ENCODE measurements at places on chromosomes 13 and 19. TPM values are rescaled to one million over a fixed set of nuclear protein-coding genes. Genes with fewer than 3 reads are reported as not detected.

Gene SHC2
- total RNA-seq: 3.3 TPM

GRCh38 chr19:56253737-56254136 lies 18.8 kb upstream of the EDDM13 start:
- peak; percentile 71 for DNase-seq

DNA sequence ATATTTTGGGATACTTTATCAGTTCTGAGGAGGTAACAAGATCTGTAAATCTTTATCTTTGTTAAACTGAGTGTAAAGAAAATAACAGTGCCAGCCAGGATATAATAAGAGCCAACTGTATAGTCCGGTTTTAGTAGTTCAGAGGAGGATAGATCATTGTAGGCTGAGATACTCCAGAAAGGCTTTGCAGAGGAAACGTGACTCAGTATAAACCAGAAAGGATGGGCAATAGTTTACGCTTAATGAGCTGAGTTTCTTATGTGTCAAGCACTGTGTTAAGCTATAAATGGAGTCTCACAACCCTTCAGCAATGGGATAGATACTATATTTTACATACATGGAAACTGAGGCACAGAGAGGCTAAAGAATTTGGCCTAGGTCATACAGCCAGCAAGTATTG lies 3.8 kb downstream of the RFXAP start:
- DNase-seq: peak; percentile 18

Gene LYPD3
- total RNA-seq: 0.36 TPM

Gene ZNF331
- total RNA-seq: 11.4 TPM

DNA sequence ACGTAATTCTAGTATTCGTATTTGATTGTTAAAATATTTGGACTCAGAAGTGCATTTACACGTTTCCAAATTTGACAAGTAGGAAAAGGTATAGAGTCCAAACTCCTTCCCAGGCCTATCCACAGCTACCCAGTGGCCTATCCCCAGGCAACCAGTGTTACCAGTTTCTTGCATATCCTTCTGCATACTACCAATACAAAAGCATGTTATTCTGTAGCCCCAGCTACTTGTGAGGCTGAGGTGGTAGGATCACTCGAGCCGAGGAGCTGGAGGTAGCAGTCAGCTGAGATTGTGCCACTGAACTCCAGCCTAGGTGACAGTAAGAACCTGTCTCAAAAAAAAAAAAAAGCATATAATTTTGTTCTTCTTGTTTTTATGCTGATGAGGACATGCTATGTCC lies 67.1 kb downstream of the LRCH1 start:
- no peak for DNase-seq

DNA sequence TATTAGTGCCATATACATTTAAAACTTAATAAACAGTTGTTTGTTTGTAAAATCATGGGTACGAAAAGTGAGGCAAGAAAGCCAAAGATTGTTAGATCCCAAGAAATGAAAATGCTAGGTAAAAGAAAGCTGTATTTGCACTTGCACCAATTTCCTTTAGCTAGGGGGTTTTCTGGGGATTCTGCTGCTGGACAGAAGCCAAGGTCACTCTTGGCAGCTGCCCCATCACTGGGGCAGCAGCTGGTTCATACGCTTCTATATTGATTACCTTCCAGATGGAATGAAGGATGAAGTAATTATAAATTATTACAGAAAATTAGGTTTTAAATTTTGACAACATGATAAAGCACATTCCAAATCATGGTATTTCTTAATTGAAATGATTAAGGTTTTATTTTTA lies 127.4 kb downstream of the SLITRK5 start:
- DNase-seq: no peak

DNA sequence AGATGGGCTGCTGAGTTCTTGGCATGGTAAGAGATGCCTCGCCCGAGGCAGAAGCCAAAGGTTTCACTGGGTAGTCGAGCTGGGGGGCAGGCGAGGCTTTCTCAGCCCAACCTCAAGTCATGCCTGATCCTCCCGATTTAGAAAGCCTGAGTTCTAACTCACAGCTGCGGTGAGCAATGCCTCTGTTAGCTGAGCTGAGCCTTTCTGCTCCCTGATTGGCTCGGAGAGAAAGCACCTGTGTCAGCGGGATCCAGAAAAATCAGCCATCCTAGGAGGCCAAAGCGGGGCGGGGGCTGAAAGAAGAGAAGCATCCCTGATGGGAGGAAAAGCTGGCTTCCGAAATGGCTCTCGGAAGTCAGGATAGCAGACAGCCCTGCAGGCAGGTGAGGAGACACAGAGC lies 44.7 kb downstream of the CACNA1A start:
- DNase-seq: no peak

GRCh38 chr19:48461651-48461981 lies 6.2 kb downstream of the KCNJ14 start:
- no peak for DNase-seq

DNA sequence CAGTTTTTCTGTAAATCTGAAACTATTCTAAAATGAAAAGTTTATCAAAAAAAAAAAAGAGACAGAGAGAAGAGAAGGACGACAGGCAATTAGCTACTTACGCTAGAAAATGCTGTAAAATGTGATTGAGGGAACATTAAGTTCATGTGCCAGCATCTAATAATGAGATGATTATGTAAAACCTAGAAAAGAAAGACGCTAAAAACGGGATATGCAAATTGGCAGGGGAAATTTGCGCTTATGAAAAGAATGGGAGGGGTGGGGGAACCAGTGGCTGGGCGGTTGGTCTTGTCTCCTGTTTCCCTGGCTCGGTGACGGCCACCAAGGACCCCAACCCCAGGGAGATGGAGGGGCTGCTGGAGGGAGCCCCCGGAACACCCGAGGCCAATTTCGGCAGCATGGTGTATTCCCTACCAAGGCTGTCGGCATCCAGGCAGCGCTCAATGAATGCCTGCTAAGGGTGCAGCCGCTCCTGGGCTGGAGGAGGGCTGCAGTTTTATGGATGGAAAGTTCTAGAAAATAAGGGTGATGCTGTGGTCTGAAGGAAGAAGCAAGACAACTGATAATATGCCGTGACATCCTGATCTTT lies 34.2 kb downstream of the GNG7 start:
- DNase-seq: no peak

DNA sequence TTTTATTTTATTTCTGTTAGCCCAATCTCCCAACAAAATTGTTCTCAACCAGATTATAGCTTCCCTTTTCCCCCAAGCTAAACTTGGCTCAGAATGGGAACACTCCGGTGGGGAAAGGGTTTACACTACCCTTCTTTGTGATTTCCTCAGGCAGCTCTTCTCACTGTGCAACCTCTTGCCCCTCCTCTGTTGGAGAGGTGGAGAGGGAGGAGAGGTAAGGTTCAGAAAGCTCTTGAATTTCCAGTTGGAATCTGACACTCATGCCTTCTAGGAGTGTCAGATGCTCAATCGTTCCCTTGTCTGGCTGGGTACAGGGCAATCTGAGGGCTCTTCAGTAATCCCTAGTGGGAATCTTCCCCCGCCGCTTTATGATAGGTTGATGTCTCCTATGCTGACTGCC lies 486.1 kb upstream of the KLF12 start:
- DNase-seq: no peak

Gene KLK3
- total RNA-seq: not detected

- no peak for DNase-seq
Measured at GRCh38 chr13:99371956-99372355, 64.8 kb upstream of the GPR183 start.

DNA sequence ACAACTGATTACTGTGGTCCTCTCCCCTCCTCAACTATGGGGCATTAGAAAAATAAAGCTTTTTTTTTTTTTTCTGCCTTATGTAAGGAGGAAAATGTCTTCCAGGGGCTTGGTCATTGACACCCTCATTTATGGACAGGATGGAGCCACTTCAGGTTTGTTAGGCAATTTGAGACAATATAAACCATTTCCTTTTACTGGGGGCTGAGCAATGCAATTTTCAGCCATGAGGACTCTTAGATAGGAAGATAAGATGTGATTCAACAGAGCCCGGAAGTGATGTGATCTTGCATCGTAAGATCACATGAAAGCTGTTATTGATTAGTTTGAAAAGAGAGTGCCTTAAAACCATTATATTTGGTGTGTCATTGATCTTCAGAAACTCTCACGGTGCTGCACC lies 210.8 kb downstream of the OXGR1 start:
- DNase-seq: no peak

Gene IGFL2
- total RNA-seq: 0.09 TPM

- DNase-seq: no peak
Measured at GRCh38 chr13:38755793-38756192, 68.9 kb downstream of the FREM2 start.

DNA sequence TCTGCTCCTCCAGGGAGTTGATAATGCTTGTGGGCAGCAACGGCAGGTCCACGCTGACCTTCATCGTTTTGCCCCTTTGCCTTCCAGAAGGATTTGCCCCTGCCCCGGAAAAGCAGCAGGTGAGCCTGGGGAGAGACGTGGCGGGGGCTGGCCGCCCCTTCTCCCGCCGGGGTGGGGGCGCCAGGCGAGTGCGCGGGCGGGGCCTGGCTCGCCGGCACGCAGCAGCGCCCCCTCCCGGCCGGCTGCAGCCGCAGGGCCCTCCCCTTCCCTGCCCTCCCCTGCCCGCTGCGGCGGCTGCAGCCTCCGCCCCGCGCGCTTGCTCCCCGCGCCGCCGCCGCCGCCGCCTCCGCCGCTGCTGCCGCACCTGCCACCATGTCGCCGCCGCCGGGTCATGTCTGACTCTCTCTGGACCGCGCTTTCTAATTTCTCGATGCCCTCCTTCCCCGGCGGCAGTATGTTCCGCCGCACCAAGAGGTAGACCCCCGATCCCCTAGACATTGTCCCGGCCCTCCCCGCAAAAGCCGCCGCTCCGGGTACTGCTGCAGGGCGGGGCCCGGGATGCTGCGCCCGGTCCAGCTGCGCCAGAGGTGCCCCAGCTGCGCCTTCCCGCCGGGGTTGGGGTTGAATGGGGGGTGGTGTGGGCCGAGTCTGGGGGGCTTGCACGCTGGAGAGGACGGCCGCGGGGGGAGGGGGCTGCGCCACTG lies at the start of gene MAST1:
Gene MAST1, plus strand, starts transcription at position 334 of the 704 bp plus-strand sequence. Its CDS starts 58 bp downstream, at position 392.
- no peak for DNase-seq

DNA sequence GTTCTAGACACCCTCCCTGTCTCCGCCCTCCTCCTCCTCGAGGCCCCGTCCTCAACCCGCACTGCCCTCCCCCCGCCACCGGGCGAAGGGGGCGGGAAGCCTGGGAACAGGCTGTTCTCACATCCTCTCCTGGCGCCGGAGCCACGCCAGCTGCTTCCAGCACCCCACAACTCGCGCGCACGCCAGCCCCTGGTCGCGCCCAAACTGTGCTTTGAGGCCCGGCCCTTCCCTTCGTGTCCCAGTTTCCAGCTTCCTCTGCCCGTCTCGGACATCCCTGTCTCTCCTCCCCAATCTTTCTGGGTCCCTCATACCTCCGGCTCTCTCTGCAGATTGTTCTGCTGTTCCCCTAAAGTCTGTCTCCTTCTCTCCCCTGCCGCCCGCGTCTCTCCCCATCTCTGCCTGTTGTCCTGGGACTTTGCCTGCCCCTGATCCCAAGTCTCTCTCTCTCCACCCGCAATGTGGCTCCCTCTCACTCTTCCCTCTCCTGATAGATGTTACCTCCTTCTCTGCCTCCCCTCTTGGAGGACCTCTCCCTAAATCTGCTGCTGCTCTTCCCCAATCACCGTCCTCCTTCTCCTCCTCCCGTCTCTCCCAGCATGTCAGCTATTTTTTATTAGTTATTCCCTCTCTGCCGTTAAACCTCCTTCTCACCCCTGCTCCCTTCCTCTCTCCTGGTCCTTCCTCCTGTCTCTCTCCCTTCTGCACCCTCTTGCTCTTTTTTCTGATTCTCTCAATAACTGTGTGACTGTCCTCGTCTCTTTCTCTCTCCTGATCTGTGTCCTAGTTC lies 14.2 kb downstream of the DPF1 start:
- DNase-seq: peak; percentile 37

GRCh38 chr19:56896095-56896494 lies 55.6 kb upstream of the PEG3 start:
- DNase-seq: no peak

GRCh38 chr13:39410964-39411363 lies 192.0 kb downstream of the LHFPL6 start:
- no peak for DNase-seq

Gene TIMM29
- 41.5 TPM for total RNA-seq

DNA sequence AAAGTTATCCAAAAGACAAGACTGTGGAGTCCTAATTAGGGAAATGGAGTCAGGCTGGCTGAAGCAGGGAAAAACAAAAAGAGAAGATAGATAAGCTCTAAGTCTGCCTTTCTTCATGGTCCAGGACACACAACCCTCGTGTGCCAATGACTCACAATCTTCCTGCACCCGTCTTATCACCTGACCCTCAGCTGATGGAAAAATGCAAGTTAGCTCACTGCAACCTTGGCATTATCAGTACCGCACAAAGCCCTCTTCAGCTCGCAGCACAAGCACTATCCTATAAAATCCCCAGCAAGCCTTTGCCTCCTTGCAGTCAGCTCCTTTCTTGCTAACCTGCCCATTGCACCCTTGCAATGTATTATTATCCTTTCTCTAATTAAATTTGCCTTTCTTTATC lies 4.3 kb downstream of the OR7A5 start:
- DNase-seq: no peak

- no peak for DNase-seq
Measured at GRCh38 chr13:71399631-71400215, 467.3 kb downstream of the DACH1 start.

- DNase-seq: no peak
Measured at GRCh38 chr13:40319699-40320579, 346.5 kb downstream of the FOXO1 start.

Measured in fibroblast of the aortic adventitia (primary cell).